ENCODE measurements at places on chromosomes 1 and 21.

DNA sequence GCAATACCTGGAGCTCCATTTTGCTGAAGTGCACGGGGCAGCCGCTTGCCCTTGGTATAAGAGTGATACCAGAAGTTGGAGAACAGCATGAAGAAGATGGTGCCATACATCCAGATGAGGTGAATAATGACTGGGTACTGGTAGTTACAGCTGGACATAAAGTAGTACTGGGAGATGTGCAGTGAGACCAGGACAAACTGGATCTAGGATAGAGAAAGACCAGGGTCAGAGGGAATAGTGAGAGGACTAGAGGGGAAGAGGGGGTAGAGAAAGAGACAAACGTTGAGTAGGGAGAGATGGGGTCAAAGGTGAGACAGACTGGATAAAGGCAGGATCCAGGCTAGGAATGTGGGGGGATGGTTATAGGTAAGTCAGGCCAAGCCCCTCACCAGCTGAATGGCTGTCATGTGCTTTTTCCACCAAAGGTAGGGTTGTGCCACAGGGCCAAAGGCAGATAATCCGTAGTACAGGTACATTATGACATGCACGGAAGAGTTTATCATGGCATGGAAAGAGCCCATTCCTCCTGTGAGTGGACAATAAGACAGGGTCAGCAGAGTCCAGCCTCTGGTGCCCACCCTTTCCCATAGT lies 3.8 kb downstream of the ELOVL1 start:
- no peak for DNase-seq

GRCh38 chr1:185490924-185491323 lies 173.9 kb upstream of the IVNS1ABP start:
- DNase-seq: no peak

DNA sequence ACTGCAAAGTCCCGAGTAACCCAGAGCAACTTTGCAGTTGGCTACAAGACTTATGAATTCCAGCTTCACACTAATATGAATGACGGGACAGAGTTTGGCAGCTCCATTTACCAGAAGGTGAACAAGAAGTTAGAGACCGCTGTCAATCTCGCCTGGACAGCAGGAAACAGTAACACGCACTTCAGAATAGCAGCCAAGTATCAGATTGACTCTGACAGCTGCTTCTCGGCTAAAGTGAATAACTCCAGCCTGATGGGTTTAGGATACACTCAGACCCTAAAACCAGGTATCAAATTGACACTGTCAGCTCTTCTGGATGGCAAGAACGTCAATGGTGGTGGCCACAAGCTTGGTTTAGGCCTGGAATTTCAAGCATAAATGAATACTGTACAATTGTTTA lies 66.8 kb downstream of the ACBD6 start:
- DNase-seq: no peak

- DNase-seq: no peak
Observed at GRCh38 chr1:102595106-102595505, 513.2 kb downstream of the COL11A1 start.

- no peak for DNase-seq
Observed at GRCh38 chr1:48661726-48662463, 114.8 kb downstream of the BEND5 start.

DNA sequence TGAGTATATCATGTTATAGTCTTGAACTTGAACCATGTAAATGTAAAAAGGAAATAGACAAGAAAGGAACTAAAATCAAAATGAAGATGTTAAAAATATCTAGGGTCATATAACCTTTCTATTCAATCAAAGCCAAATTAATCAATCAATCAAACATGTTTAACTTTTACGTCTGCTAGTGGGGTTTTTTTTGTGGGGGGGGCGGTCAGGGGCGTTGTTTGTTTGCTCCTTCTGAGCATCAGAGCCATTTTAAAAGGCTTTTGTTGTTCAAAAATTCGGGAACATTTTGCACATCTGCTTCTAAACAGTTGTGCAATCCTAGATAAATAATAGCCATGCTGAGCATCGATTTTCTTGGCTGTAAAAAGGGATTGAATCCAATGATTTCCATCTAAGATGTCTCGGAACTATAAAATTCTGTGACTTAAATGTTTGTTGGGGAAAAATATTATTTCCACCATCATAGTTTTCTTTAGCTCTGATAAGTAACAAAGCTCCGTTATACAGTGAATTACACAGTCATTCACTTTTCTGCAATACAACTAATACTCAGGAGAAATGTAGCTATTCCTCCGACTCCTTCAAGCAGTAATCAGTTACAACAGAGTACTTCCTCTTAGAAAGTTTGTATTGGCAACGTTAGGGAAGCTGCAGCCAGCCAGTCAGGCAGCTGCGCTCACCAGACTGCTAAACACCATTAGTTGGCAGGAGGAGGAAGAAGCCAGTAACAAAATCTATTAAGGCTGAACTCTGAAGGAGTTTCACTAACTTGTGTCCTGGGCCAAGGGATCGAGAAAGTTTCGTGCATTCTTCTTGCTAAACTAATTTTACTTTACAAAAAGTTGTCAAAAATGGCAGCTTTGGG lies 2.2 kb downstream of the SPATA6 start:
- DNase-seq: no peak

DNA sequence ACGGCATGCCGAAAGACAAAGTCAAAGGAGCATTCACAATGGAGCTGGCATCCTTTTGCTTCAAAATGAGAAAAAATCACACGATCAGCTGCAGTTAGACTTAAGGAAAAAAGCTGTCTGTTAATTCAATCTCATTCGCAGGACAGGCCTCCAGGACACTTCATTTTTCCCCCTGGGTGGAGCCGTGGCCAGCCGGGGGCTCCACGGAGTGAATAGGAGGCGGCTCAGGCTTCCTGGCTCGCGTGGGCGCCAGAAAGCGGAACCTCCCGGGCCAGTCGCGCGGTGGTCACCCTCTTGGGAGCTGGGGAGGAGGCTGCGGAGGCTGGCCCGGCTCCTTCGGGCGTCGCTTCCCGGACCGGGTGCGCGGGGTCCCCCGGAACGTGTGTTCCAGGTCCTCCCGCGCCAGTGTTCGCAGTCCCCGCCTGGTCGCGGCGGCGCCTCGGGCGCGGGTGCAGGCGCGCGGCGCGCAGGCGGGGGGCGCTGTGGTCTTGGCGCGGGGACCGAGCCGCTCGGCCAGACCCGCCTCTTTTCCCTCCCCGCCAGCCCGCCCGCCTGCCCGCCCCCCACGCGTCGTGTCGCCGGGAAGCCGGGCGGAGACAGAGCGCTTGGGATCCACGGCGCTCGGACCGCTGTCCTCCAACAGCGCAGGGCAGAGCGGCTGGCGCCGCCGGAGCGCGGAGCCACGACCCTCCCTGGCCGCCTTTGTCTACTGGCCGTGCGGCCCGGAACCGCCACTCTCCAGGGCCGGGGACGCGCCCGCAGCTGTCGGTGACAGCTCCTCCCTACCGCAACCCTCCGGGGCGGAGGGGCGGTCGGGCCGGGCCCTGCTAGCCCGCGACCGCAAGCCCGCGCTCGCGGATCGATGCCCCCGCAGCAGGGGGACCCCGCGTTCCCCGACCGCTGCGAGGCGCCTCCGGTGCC lies at the start of gene RHOU:
TSS of gene RHOU (plus strand) at position 599 of the 921 bp plus-strand sequence. CDS start at position 863, 264 bp downstream.
- DNase-seq: peak; percentile 72

- DNase-seq: no peak
Observed at GRCh38 chr1:220594356-220594755, 66.4 kb downstream of the MARK1 start.

GRCh38 chr1:40020447-40021085 lies 20.0 kb upstream of the CAP1 start:
- DNase-seq: no peak

DNA sequence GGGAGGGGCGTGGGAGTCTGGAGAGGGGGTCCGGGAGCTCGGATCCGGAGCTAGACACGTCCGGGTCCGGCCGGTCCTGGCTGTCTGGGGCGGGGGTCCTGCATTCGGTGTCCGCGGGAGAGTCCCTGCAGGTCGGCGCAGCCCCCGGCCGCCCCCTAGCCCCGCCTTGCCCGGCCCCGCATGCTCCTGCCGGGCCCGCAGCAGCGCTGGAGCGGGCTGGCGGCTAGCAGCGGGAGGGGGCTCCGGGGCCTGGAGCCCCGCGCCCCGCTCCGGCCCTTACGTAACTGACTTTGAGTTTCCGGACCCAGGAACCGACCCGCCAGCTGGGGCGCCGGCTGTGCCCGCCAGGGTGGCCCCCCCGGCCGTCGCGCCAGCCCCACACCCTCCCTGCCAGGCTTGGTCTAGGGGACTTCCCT lies 26.9 kb upstream of the EPB41 start:
- no peak for DNase-seq

- no peak for DNase-seq
Observed at GRCh38 chr1:107213225-107213624, 72.4 kb downstream of the NTNG1 start.

GRCh38 chr1:184191181-184191621 lies 139.7 kb downstream of the TSEN15 start:
- no peak for DNase-seq

GRCh38 chr1:205350691-205351141 lies 6.0 kb downstream of the KLHDC8A start:
- DNase-seq: no peak

GRCh38 chr1:3896396-3897000 lies 3.6 kb downstream of the C1orf174 start:
- DNase-seq: no peak
